ENCODE measurements at places on chromosomes 3 and 15.

DNA sequence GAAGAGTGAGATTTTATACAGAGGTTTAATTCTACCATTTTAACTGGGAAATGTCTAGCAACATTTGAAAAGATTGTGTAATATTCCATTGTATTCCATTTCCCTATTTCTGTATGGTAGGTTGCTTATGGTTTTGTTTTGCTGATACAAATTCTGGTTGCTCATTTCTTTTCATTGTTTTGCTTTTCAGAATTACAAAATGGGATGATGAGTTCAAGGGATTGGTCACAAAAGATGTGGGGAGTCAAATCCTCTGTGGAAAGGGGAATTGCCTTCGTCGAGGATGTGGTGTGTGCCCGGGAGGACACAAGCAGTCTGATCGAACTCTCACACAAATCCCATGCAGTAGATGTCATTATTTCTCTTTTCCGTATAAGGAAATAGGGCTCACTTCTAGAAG lies 18.3 kb downstream of the SLCO3A1 start:
- no peak for DNase-seq

- no peak for DNase-seq
Measured at GRCh38 chr3:13017361-13018042, 55.7 kb downstream of the IQSEC1 start.

GRCh38 chr3:123511726-123512125 lies 62.8 kb upstream of the ADCY5 start:
- no peak for DNase-seq

GRCh38 chr3:31614162-31614921 lies 81.6 kb downstream of the STT3B start:
- no peak for DNase-seq

- DNase-seq = no peak
Measured at GRCh38 chr3:106261915-106262683, 393.3 kb upstream of the CBLB start.

DNA sequence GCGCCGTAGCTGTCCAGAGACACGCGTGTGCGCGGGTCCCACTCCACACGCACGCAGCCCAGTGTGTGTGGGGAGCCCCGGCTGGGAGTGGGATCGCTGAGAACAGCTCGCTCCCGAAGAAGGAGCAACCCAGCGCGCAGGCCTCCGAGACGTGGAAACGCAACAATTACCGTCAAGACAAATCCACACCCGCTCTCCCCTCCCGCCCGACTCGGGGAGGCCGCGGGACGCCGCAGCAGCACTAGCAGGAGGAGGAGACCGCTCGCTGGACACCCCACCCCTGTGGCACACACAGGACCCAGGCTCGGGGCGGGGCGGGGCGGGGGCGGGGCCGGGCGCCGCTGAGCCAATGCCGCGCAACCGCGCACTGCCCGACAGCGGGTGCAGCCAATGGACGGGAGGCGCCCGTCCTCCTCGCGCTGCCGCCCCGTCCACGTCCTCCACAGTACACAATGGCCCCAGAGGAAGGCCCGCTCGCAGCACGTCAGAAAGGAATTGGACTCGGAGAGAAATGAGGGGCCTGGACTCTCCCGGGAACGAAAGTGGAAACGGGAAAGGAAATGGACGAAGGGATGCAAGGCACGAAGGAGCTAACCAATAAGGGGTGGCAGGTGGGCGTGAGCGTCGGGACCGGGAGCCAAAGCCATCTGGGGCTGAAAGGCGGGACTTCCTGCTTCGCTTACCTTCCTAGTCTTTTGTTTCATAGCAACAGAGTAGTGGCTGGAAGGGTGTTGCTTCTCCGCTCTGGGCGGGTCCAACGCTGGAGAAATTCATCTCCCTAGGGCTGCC lies at the start of gene CBLB:
Gene CBLB, minus strand, starts transcription at position 271 of the 789 bp plus-strand sequence. CDS start 1,435 bp downstream, outside the sequence.
- peak; percentile 59 for DNase-seq

- DNase-seq = no peak
Measured at GRCh38 chr3:162719684-162720341, 1223.2 kb downstream of the OTOL1 start.

DNA sequence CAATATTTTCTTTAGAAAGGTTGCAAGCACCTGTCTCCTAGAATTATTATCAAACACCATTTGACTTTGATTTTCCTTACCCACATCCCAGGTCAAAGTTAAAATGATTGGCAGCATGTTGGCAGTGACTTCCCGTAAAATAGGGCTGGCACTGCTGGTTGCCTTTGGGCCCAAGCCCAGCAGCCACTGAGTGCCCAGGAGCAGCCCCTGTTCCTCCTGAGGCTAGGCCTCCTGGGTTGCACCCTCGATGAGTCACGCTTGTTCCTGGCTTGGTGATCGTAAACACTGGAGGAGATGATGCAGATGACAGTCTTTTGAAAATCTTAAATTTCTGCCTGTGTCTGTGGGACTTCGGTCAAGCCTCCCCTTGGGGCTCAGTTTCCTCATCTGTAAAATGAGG lies 290.0 kb downstream of the TLE3 start:
- DNase-seq = no peak

DNA sequence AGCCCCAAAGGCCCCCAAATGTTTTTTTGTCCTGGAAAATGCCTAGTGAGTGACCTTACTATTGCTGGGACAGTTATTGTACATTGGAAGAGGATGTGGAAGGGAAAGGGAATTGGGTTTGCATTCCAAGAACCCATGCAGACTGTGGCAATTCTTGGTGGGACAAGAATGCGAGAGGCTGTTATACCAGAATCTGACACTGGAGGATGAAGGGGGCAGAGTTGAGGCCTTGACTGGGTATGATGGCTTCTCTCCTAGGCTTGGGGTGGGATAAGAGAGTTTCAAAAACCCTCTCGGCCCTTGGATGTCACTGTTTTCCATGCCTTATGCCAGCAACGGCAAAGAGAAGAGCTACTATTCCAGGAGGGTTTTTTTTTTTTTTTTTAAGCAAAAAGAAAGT lies 25.3 kb downstream of the IL16 start:
- DNase-seq = no peak

DNA sequence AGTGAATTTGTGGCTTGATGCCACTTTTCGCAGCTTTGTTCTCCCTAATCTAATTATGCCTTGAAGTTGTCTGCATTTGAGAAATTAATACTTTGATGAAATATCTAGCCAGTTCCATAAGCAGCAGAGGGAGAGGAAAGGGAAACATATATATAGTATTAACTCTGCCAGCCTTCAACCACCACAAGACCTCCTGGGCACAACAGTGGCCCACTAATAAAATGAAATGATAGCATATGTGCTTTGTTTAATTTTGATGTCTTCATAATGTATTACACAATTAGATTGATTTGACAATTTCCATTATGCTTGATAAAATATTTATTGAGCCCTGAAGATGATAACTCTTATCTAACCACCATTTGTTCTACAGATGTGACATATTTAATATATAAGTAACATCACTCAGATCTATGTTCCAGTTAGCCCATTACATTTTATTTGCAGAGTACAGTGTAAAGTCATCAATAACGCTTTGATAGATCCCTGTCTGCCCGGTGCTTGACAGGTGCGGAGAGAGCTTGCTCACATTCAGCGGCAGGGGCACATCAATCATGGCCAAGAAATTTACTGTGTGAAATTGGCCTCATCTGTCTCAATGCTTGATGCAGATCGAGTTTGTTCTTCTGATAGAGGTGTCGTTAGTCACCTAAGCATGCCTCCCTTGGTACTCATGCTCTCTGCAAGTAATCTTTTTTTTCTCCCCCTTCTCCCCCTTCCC lies 187.4 kb downstream of the MECOM start:
- no peak for DNase-seq

GRCh38 chr3:64327100-64327804 lies 102.0 kb upstream of the PRICKLE2 start:
- no peak for DNase-seq

DNA sequence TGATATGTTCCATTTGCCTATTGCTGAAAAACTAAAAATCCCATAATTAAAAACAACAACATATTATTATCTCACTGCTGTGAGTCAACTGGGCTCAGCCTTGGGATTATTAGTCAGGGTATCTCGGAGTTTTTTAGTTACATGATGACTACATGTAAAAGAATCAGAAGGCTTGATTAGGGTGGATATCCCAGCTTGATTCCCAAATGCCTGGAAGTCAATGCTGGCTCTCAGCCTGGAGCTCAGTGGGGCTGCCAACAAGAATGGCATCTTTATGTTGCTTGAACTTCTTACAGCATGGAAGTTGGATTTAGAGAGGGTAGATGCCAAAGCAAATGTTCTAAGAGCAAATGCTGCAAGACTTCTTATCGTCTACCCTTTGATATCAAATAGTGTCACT lies 278.5 kb downstream of the PLOD2 start:
- no peak for DNase-seq

DNA sequence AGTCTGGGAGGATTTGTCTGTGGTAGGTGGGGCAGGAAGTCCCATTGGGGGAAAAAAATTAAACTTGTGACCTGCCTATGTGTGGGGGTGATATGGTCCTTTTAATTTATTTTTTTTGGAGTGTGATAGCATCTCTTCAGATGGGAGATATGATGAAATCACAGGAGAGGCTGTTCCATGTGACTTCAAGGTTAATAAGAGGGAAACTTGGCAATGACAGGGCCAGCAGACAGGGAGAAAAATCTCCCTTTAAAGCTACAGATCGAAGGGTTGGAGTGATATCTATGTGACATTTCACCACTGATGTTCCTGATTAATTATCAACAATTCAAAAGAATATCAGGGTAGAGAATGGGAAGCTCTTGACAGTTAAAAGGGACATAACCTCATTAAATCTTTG lies 886.9 kb downstream of the TUSC7 start:
- no peak for DNase-seq

DNA sequence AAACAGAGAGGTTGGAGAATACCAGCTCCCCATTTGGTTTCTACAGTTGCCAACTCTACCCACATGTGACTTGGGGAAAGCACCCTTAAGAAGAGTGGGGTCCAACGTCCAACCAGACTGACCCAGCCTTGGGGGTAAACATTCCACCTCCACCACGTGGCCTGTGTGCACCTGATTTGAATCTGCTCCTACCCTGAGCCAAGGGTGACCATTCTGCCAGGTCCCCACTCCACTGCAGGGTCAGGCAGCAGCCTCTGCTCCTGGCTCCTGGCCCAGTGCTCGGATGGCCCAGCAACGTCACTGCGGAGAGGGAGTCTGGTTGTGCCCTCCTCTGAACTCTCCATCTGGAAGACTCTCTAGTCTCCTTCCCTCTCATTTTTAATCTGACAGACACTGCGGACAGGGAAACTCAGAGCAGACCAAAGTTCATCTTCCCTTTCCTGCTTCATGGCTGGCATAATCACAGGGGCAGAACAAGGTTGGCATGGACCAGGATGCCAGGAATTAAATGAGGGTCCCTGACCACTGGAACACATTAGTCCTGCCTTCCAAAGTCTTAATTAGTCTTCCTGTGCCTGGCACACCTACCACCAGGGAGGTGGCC lies 29.4 kb downstream of the FHIT start:
- no peak for DNase-seq

DNA sequence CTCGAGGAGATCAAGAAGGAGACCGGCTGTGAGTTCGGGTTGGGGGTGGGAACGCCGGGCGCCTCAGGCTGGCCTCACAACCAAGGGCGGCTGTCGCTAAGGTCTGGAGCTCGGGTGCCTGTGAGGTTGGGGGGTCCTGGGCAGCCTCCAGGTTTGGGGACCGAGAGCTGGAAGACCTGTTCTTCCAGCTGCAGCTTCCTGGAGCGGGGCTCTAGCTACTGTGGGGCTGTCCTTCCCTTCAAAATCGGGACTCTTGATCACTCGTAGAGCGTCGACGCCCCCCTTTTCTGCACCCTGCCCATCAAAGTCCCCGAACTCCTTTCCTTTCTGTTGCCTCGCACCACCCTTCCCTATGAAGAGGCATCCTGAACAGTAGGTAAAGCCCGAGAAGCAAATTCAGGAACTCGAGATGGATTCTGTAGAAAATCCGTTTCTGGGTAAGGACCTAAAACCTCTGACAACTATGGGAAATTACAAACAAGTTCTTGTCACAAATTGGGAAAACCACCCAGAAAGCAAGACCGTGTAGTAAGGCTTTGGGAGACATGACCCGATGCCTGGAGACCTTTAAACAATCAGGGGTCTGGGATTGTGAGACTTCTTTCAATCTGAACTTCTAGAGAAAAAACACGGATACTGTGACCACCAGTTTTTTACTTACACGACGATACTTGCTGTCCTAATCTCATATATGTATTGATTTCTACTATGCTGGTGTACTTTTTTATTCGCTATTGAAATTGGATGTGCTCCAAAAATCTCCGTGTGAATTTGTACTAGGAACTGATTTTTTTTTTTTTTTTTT lies 556 bp downstream of the CHP1 start:
- DNase-seq = no peak

DNA sequence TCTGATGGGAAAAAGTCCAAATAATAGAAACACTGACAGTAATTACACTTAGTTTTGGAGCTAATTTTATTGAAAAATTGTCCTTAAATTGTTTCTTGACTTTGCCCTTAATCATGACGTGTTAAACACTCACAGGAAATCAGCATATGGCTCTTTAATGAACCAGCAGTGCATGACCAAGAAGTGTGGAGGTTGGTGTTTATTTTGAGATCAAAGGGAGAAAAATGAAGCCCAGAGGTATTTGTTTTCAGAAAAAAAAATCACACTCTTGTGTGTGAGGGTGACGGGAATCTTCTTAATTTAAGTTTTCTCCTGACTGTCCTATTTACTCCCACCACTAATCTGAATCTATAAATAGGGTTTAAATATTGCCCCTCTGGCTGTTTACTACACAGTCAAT lies 28.8 kb upstream of the SYNM start:
- no peak for DNase-seq

GRCh38 chr15:42172475-42172874 lies 16.0 kb upstream of the PLA2G4F start:
- DNase-seq = no peak

GRCh38 chr3:170740726-170741591 lies 129.0 kb downstream of the RPL22L1 start:
- no peak for DNase-seq

DNA sequence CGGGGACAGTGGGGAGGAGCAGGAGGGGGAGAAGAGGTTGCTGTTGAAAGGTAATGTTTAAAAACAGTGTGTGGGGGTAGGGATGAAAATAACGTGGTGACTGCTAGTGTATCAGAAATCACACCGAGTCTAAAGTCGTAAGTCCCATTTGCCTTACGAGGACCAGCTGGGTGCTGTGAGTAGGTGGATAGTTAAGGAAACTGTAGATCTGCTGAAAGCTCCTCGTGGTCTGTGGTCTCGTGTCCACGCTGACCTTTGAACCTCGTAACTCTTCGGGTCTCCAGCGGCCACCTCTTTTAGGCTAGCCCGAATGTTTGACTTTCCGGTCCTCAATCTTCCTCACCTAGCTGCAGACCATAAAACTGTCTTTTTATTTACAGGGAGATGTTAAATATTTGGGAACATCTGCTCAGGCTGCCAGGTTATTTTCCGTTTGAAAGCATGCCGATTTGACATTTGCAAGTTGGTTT lies 29.3 kb upstream of the ST3GAL6 start:
- no peak for DNase-seq

DNA sequence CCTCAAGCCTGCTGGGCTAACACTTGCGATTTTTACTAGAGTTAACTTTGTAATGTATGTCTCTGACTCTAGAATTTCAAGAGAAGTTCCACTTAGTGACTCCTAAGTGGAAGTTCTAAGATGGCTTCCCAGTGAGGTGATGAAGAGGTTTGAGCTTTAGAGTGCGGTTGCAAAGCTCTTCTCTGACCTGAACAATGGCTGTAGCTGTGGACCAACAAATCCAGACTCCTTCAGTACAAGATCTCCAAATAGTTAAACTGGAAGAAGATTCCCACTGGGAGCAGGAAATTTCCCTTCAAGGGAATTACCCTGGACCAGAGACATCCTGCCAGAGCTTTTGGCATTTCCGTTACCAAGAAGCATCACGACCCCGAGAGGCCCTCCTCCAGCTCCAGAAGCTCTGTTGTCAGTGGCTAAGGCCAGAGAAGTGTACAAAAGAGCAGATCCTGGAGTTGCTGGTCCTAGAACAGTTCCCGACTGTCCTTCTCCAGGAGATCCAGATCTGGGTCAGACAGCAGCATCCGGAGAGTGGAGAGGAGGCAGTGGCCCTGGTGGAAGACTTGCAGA lies 22.3 kb downstream of the WDR73 start:
- DNase-seq = no peak
